ENCODE measurements at places on chromosomes 7 and 10. TPM values are rescaled to one million over a fixed set of nuclear protein-coding genes. Genes with fewer than 3 reads are reported as not detected.

The SERPINE1 gene
- 0.83 TPM for polyA plus RNA-seq

GRCh38 chr7:40885503-40885902 lies 750.7 kb downstream of the SUGCT start:
- DNase-seq: no peak

The TDRD1 gene
- polyA plus RNA-seq: 0.04 TPM

DNA sequence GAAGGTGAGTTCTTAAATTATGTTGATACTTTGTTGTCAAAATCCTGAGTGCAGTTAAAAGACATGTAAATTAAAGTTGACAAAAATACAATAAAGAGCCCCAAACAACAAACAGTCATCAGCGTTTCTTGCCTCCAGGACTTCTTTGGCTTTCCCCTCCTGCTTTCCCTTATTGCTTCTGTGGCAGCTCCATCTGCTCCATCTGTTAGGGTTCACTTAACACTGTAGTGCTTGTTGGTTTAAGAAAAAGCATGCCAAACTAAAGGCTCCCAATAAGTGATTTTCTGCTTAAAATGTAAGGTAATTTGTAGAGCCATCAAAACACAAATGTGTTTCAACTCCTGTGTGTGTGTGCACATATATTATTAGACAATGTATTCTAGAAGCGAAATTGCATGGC lies 254.3 kb upstream of the GNAI1 start:
- DNase-seq: peak; percentile 8

- no peak for DNase-seq
Measured at GRCh38 chr7:4065190-4065589, 616.9 kb upstream of the FOXK1 start.

The SPOCK2 gene
- polyA plus RNA-seq: 163 TPM

- DNase-seq: no peak
Measured at GRCh38 chr7:133115596-133115995, 33.7 kb upstream of the CHCHD3 start.

DNA sequence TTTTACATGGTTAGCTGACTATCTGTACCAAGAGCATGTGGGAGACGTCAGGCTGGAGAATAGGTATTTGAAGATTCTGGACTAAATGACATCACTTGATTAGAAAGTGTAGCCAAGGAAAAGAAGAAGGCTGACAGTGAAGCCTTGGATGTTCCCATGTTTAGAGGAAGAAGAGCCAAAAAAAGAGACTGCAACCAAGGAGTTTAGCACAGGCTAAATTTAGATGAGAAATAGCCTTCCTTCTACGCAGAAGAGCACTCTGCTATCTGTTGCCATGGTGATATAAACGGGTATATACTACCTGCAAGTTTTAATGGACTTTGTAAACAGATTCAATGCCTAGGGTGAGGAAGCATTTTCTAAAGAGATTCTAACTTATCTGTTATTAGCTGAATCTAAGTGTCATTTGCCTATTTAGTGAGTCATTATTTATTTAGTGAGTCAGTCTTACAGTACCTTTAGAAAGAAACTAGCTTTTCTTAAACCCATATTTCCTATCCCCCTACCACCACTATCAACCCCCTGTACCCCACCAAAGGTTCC lies 69.8 kb downstream of the CDK6 start:
- no peak for DNase-seq

DNA sequence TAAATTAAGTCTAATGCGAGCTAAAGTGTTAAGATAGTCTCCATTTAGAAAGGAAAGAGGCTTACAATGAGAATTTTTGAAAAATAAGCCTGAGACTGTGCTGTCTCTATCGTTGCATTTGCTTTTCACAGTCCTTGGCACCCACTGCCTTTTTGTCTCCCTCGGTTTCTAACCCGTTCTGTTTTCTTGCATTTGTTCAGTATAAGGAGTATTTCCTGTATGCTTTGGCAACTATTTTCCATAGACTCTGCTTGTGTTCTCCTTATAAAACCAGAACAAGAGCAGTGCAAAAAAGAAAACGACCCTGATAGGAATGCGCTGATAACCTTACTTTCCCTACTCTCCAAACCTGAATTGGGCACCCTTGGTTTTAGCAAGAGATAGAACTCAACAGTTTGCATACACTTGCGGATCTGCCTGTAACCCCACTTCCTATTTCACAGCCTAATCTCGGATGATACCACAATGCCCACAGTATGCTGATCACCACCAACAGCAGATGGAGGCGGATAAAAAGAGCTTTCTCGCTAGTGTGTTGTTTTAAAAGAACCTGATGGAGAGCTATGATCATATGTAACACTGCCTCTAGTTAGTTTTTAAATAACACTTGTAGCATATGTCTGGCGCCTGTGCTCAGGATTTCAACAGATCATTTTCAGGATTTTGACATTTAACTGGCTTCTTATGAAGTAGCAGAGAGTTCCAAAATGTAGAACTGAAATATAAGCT lies 1.6 kb upstream of the ARHGAP12 start:
- DNase-seq: no peak

- DNase-seq: no peak
Measured at GRCh38 chr7:137755846-137756651, 90.7 kb downstream of the DGKI start.

- no peak for DNase-seq
Measured at GRCh38 chr7:99357701-99358490, 16.6 kb upstream of the ARPC1B start.

The SRRM3 gene
- 0.83 TPM for polyA plus RNA-seq

DNA sequence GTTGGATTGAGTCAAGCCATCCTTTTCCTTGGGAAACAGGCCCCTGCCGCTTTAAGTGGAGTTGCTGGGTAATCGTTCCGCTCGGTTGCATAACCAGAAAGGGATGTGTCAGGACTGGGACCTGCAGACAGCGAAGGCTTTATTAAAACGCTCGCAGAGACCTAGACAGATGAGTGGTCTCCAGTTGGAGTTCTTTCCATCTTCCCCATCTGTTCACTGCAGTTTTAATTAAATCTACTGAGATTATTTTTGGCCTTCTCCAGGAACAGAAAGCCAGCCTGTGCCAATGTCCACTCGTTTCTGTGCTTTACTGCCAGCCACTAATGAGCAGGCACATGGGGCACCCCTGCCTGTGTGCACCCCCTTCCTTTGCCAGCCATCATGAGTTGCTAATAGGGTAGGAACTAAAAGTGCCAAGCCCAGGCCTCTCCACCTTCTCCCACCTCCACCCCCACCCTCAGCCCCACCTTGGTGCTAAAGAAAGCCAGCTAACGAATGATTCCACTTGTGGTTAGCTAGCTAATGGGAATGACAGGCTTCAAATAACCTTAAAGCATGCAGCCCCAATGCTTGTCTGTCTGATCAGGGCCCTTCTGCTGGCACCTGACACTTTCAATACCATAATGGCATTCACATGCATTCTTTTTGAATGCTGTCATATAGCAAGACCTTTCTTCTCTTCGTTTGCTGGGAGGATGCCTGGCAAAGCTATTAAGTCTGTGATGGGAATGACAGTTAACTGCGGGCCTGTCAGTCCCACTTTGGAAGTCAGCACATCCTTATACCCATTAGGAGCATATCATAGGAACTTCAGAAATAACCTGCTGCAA lies 556.8 kb upstream of the GALNT17 start:
- no peak for DNase-seq

The ZMIZ2 gene
- polyA plus RNA-seq: 75.3 TPM

- no peak for DNase-seq
Measured at GRCh38 chr7:41869091-41869490, 166.2 kb upstream of the INHBA start.

The SPDYE6 gene
- polyA plus RNA-seq: 1.4 TPM

The GBX1 gene
- 0.24 TPM for polyA plus RNA-seq

GRCh38 chr7:17131983-17132655 lies 166.3 kb upstream of the AHR start:
- no peak for DNase-seq
